Activated CD4-positive, alpha-beta memory T cell treated with anti-CD3 and anti-CD28 coated beads for 36 hours (primary cell): ENCODE measurements at places on chromosomes 1 and 21. TPM values are rescaled to one million over a fixed set of nuclear protein-coding genes. Genes with fewer than 3 reads are reported as not detected.

The GPR161 gene
- 0.88 TPM for total RNA-seq

The UTS2 gene
- total RNA-seq, result not detected

The AADACL4 gene
- not detected for total RNA-seq

The IFI44 gene
- total RNA-seq, result 56.1 TPM

DNA sequence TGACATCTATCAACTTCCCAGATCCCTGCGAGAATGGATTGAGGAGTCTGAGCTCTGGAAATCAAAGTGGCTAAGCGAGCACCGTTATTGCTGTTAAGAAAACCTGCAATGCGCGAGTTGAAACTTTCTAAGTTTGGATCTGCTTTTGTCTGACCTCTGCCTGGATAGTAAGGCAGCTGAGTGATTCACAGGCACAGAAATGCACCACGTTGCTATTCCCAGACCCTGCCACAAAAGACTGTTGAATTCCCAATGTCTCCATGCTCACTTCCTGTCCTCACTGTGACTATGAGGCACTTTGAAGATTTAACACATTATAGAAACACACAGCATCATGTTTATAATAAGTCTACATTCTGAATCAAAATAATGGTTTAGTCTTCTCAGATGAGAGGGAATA is 27.1 kb upstream of the CNIH3 start:
- H3K36me3 ChIP-seq, result no peaks in the 10 kb centered on the region
- H3K4me1 ChIP-seq, result no peaks in the 10 kb centered on the region
- no peak overlapping the region for H3K4me3 ChIP-seq
- DNase-seq, result no peak
